ENCODE measurements at places on chromosomes 3 and 15. TPM values are rescaled to one million over a fixed set of nuclear protein-coding genes. Genes with fewer than 3 reads are reported as not detected.
A peak's percentile ranks its signal among the peaks of the same experiment; 100 is the strongest.

DNA sequence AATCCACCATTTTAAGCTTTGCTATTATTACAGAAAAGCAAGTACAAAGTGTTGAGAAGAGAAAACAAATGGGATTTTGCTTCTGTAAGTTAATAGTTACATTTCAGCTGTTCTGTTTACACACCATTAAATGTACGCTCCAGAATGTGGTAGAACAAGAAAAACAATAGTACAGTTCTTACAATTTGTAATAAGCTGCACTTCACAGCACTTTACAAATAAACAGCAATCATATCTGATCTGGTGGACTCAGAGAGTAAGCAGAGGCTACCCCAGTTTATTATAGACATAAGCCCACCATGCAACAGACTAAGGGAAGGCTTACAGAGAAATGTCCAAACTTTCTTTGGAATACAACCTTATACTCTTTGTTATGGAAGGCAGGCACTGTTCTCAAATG, 126.4 kb downstream of the OXSM start:
- peaks cover 15% of the 10 kb centered on the region for H3K27me3 ChIP-seq
- no peak overlapping the region for H3K4me3 ChIP-seq
- no peaks in the 10 kb centered on the region for H3K36me3 ChIP-seq

DNA sequence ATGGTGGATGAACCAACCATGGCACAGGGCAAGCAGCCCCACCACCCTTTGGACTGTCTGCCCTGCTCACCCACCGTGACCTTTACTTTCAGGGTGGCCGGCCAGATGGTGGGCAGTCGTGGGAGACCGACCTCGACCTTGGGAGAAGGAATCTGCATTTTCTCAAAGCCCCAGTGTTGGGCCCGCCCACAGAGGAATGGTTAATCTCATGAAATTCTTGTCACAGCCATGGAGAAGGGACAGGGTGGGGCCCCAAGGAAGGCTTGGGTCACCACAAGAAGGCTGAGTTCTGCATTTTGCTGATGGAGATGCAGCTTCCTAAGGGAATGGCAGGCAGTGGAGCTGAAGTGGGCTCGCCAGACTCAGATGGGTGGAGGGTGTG, 2.9 kb downstream of the PLXND1 start:
- peaks cover 7% of the 10 kb centered on the region for H3K4me1 ChIP-seq
- peaks cover 2% of the 10 kb centered on the region for H3K36me3 ChIP-seq
- no peak for DNase-seq
- H3K4me3 ChIP-seq = no peak overlapping the region

DNA sequence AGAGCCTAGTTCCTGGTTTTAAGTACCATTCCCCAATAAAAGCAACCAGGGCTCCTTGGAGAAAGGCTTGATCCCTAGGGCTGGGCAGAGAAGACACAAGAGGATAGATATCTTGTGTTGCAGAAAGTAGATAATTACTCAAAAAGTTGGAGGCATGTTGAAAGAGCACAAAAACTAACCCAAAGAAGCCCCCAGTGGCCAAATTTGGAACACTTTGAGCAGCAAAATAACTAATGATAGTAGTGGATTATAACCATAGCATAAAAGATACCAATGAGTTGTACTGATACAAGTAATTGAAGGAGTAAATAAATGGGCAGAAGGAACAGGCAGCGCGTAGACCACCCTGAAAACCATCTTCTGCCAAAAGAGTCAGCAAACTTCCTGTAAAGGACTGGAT, 12.0 kb downstream of the EXOSC7 start:
- H3K4me1 ChIP-seq = peaks cover 68% of the 10 kb centered on the region
- no peak overlapping the region for H3K27ac ChIP-seq
- peaks cover 35% of the 10 kb centered on the region for H3K36me3 ChIP-seq
- H3K4me3 ChIP-seq = no peak overlapping the region

GRCh38 chr3:197775317-197775716, 15.7 kb upstream of the LRCH3 start:
- H3K4me3 ChIP-seq = no peak overlapping the region
- H3K27ac ChIP-seq = no peak overlapping the region
- H3K27me3 ChIP-seq = no peaks in the 10 kb centered on the region
- peaks cover 17% of the 10 kb centered on the region for H3K36me3 ChIP-seq
- DNase-seq = no peak

GRCh38 chr15:57495041-57495440, 96.7 kb upstream of the MYZAP start:
- no peak overlapping the region for H3K27ac ChIP-seq
- no peaks in the 10 kb centered on the region for H3K4me1 ChIP-seq
- no peak for DNase-seq
- no peak overlapping the region for H3K4me3 ChIP-seq

DNA sequence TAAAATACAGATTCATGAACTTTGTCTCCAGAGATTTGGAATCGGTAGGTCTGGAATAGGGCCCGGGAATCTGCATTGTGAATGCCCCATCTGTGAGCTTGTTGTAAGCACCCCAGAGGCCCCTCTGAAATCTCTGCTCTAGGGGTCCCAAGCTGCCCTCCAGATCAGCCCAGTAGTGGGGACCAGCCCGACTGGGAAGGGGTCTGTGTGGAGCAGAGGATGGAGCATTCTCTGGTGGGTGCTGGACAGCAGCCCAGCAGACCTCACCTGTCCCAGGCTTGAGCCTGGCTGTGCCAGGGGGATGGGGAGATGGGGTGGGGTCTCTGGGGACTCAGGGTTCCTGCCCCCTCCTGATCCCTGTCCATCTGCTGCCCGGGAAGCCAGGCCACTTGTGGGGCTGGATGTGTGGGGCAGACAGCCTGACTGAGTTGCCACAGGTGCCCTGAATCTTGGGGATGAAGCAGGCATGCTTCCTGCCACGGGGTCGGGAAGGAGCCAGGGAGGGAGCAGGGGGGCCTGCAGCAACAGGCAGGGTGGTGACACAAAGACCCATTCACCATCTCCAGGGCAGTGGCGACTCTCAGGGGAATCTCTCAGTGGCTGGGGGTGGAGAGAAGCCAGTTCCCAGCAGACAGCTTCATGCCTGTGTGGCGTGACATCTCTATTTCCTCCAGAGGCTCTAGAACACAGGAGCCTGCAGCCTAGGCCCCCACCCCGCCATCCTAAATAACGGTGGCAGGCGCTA, 99.3 kb downstream of the WNT7A start:
- H3K27ac ChIP-seq = no peak overlapping the region
- H3K4me1 ChIP-seq = peaks cover 4% of the 10 kb centered on the region
- no peak overlapping the region for H3K4me3 ChIP-seq

- H3K4me3 ChIP-seq = no peak overlapping the region
- peaks cover 6% of the 10 kb centered on the region for H3K27me3 ChIP-seq
- DNase-seq = no peak
Measured at GRCh38 chr3:133966954-133967353, 62.8 kb downstream of the SLCO2A1 start.

GRCh38 chr15:100206643-100207042, 135.1 kb downstream of the ADAMTS17 start:
- no peak overlapping the region for H3K4me3 ChIP-seq
- peaks cover 10% of the 10 kb centered on the region for H3K36me3 ChIP-seq
- no peak for DNase-seq

- H3K27ac ChIP-seq = peak overlapping the region; percentile 94
- peak overlapping the region; percentile 84 for H3K4me3 ChIP-seq
- peaks cover 21% of the 10 kb centered on the region for H3K36me3 ChIP-seq
- H3K4me1 ChIP-seq = peaks cover 43% of the 10 kb centered on the region
Measured at GRCh38 chr15:68818769-68819494, 1.8 kb downstream of the ANP32A start.

The VILL gene
- total RNA-seq = 14.2 TPM

The CADPS gene
- total RNA-seq = not detected

The TRIP4 gene
- total RNA-seq = 14.5 TPM

Data from activated naive CD4-positive, alpha-beta T cell treated with anti-CD3 and anti-CD28 coated beads for 36 hours (primary cell).